Karpas-422 (cell line): ENCODE measurements at places on chromosomes 4 and X. TPM values are rescaled to one million over a fixed set of nuclear protein-coding genes. Genes with fewer than 3 reads are reported as not detected.

DNA sequence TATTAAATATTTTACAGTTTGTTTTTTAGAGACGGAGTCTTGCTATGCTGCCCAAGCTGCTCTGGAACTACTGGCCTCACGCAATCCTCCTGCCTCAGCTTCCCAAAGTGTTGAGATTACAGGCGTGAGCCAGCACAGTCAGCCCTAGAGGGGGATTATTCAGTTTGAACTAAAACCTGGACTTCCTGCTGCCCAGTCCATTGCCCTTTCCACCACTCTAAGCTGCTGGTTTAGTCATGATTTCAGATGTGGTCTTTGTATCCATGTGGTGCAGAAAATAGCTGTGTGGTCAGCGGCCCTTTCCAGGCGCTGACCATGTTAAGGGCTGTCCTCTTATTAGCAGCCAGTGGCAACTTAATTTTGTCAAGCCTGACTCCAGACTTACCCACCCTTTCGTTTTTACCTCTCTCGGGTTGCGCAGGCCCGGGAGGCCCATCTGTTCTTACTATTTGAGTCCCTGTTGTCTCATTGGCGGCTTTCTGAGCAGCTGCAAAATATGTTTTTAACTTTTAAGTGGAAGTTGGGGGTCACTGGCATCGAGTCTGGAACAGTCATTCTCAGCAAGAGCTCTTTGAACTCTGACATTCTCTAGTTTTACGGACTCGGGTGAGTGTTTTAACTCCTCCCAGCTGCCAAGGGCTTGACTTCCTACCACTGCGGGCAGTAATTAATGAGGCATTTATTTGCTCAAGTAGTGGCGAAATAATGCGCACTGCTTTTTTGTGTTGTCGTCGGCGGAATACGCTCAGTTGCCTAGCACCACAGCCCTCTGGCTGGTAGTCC lies 773 bp upstream of the VMA21 start:
- peak; percentile 52 for DNase-seq
- no peaks in the 10 kb centered on the region for H3K27me3 ChIP-seq
- no peak overlapping the region; the same call in 1 of the 2 replicates for H3K27ac ChIP-seq
- no peaks in the 10 kb centered on the region for H3K36me3 ChIP-seq

- peaks cover 33% of the 10 kb centered on the region for H3K4me1 ChIP-seq
- peaks cover 9% of the 10 kb centered on the region; the same call in 1 of the 2 replicates for H3K36me3 ChIP-seq
- peak; percentile 70 for DNase-seq
- H3K4me3 ChIP-seq = peak overlapping the region; percentile 86
- H3K27ac ChIP-seq = peak overlapping the region; percentile 89
Measured at GRCh38 chr4:55947912-55948725, 626 bp upstream of the CEP135 start.

DNA sequence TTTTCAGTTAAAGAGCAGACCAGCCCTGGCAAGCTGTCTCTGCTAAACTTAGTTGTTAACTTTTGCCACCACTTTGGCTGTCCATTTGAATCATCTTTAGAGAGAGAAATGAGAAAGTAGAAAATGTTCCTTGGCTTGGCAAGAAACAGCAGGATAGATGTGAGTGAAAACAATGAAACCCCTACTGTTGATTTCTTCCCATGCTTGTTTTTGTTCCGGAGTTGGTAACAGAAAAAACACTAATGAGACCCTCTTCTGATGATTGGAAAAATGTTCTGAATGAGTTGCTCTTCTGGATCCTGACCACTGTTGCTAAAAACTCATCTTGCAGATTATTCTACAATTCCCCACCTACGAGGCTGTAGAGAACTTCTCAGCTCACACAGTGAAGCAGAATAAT lies 203.3 kb downstream of the MAPK10 start:
- no peak for DNase-seq
- no peaks in the 10 kb centered on the region for H3K27me3 ChIP-seq
- peaks cover 38% of the 10 kb centered on the region for H3K36me3 ChIP-seq
- no peak overlapping the region for H3K4me3 ChIP-seq
- no peak overlapping the region for H3K27ac ChIP-seq

GRCh38 chrX:139924069-139924695 lies 8.7 kb downstream of the ATP11C start:
- H3K27me3 ChIP-seq = no peaks in the 10 kb centered on the region
- H3K27ac ChIP-seq = no peak overlapping the region
- H3K4me3 ChIP-seq = no peak overlapping the region
- H3K36me3 ChIP-seq = no peaks in the 10 kb centered on the region
- H3K4me1 ChIP-seq = peaks cover 2% of the 10 kb centered on the region
- DNase-seq = no peak

- no peaks in the 10 kb centered on the region for H3K27me3 ChIP-seq
- H3K4me1 ChIP-seq = peaks cover 6% of the 10 kb centered on the region; the same call in 1 of the 2 replicates
- no peaks in the 10 kb centered on the region for H3K36me3 ChIP-seq
Measured at GRCh38 chrX:131987252-131987651, 35.9 kb upstream of the STK26 start.

GRCh38 chrX:47458528-47458927 lies 24.5 kb downstream of the ZNF41 start:
- no peak for DNase-seq
- H3K27ac ChIP-seq = no peak overlapping the region
- H3K4me3 ChIP-seq = no peak overlapping the region
- H3K27me3 ChIP-seq = no peaks in the 10 kb centered on the region

- no peaks in the 10 kb centered on the region for H3K4me1 ChIP-seq
- H3K36me3 ChIP-seq = no peaks in the 10 kb centered on the region
- no peak for DNase-seq
- H3K27me3 ChIP-seq = no peaks in the 10 kb centered on the region
Measured at GRCh38 chr4:158043971-158044618, 128.7 kb downstream of the GASK1B start.

DNA sequence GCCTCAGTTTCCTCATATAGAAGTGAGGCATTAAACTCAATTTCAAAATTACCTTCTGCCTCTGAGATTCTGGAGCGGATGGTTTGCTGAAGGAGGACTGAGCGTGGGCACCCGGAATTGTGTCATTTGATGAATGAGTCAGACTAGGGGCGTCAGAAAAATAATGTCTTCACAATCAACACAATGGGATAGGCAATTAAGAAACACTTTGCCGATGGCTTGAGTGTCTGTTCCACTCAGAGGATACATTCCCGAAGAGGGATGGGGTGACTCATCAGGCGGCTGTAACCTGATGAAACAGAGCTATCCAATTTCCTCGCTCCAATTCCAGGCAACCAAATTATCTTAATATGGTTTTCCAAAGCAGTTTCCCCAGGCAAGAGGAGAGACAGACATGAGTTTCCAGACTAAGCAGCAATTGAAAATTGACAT lies 1.2 kb upstream of the CHRNA9 start:
- no peak overlapping the region for H3K4me3 ChIP-seq
- no peaks in the 10 kb centered on the region; the same call in 1 of the 2 replicates for H3K27me3 ChIP-seq
- no peaks in the 10 kb centered on the region for H3K36me3 ChIP-seq
- H3K4me1 ChIP-seq = no peaks in the 10 kb centered on the region
- no peak for DNase-seq
- no peak overlapping the region for H3K27ac ChIP-seq

DNA sequence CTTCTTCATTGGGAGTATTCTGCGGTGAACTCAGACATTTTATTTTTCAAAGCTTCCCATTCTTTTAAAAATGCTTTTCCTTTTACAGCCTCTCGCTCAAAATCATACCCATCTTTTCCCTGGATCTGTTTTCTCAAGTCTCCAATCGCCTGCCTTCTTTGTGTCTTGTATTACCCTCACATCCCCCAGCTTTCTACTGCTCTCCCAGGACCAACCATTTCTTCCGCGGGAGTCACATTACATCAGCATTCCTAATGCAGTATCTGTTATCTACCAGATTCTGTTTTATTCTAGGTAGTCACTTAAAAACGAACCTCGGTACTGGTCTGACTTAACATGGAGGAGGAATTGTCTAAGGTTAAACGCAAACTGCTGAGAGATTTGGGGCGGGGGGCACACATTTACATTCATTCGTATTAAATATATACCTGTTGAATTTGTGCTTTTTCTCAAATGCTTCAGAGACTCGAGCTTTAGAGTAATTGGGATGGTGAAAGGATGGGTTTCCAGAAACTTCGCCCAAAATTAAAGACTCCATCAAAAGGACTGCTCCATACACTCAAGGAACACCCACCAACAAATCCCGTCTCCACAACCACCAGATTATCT lies 493 bp upstream of the UCHL1 start:
- no peak overlapping the region for H3K27ac ChIP-seq
- H3K4me3 ChIP-seq = no peak overlapping the region
- H3K4me1 ChIP-seq = no peaks in the 10 kb centered on the region
- no peak for DNase-seq

DNA sequence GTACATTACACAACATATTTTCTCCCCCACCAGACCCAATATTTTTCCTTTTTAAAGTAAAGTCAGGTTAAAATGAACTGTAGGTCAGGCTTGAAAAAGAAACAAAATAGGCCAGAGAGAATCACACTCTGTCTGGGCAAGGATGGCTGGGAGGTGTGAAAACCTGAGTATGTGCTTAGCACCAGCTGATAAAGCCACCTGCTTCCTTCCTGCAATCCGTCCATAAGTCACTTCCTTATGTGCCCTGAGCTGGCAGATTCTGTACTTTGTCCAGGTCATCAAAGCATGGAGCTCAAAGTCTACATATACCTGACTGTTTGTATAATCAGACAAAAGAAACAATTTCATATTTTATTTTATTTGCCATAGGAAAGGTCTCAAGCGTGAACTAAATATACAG lies 37.7 kb downstream of the ANTXR2 start:
- no peaks in the 10 kb centered on the region for H3K27me3 ChIP-seq
- H3K27ac ChIP-seq = no peak overlapping the region
- no peak for DNase-seq
- no peak overlapping the region for H3K4me3 ChIP-seq
- H3K4me1 ChIP-seq = no peaks in the 10 kb centered on the region

DNA sequence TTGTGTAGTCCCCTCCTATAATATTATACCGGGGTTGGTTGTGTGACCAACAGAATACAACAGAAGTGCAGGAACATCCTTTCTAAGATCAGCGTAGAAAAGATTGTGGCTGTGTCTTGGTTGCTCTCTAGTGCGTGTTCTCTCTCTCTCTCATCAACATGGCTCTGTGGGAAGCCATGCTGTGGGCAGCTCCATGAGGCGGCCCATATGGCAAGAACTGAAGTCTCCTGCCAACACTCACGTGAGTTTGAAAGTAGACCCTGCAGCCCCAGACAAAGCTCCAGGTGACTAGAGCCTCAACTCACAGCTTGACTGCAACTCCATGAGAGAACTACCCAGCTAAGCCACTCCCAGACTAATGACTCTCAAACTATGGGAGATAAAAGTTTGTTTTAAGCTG lies 118.7 kb downstream of the TSPAN5 start:
- H3K4me3 ChIP-seq = no peak overlapping the region
- H3K27ac ChIP-seq = no peak overlapping the region
- H3K4me1 ChIP-seq = peaks cover 19% of the 10 kb centered on the region
- no peaks in the 10 kb centered on the region for H3K27me3 ChIP-seq
- H3K36me3 ChIP-seq = no peaks in the 10 kb centered on the region

- no peak for DNase-seq
- no peak overlapping the region for H3K4me3 ChIP-seq
- H3K36me3 ChIP-seq = peaks cover 4% of the 10 kb centered on the region; the same call in 1 of the 2 replicates
- no peaks in the 10 kb centered on the region for H3K27me3 ChIP-seq
- H3K27ac ChIP-seq = no peak overlapping the region
- H3K4me1 ChIP-seq = peaks cover 23% of the 10 kb centered on the region
Measured at GRCh38 chr4:2871466-2871865, 27.8 kb downstream of the ADD1 start.

DNA sequence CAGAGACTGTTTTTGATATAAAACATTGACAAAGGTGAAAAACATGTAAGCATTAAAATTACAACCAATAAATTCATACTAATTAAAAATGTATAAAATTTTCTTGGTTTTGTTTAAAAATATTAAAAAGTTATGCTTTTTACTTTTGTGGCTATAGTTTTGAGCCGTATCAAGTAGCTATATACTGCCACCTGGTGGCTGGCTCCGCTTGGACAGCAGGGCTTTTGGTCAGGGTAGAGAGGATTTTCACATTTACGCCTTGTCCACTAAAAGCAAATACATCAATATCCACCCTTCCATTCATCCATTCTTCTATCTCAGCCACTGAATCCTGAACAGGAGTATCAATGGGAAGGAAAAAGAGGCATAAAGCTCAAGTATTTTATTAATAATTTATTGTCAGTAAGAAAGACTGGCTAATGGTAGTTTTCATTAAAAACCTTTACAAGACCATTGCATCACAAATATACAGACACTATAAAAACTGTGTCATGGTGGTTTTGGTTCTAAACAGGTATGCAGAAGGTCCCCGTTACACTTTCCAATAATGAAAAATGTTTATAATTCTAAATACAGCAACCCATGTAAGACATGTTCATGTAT lies 32.1 kb upstream of the MTNR1A start:
- H3K27ac ChIP-seq = no peak overlapping the region
- no peaks in the 10 kb centered on the region for H3K36me3 ChIP-seq
- peak; percentile 65 for DNase-seq
- no peaks in the 10 kb centered on the region for H3K4me1 ChIP-seq
- H3K27me3 ChIP-seq = no peaks in the 10 kb centered on the region

DNA sequence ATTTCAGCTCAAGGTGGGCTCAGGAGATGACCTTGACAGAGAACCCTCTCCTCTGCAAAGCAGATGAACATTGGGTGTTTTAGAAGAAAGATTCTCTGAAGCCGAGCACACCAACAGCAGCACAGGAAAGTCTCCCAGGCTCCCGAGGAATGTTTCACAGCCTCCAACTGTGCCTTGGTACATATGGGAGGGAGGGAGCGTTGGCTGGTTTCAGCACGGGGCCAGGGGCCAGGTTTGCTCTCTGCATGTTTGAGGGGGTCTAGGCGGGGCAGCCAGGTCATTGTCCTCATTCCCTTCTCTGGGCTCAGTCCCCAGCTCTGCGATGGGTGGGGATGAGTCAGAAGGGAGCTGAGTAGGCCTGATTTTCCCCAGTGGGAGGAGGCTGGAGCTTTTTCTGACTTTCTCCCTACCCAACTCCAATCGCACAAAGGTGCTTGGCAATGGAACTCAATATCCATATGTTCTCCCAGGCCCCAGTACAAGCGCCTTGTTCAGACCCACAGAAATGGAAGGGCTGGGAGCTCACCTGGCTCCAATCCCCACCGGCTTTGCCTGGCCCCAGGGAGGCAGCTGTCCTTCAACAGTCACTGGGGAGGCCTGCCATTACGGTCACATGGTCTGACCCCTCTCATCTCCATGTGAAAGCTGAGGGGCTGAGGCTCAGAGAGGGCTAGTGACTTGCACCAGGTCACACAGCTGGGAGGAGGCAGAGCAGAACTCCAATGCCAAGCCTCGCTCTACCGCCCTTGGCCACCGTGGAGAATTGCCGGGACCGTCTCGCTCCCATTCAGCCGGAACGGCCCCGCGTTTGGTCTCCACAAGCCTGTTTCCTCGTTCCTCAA lies 108.4 kb upstream of the AFAP1 start:
- no peaks in the 10 kb centered on the region for H3K27me3 ChIP-seq
- DNase-seq = no peak
- H3K4me3 ChIP-seq = no peak overlapping the region
- no peaks in the 10 kb centered on the region for H3K36me3 ChIP-seq
- no peak overlapping the region for H3K27ac ChIP-seq

Gene CCNA2
- total RNA-seq = 37.0 and 46.8 TPM in 2 replicates

Gene FLNA
- total RNA-seq = 46.3 and 89.6 TPM in 2 replicates

Gene TMEM131L
- 28.0 and 54.8 TPM in 2 replicates for total RNA-seq

Gene INPP4B
- not detected in 2 replicates for total RNA-seq

Gene CSAG1
- not detected in 2 replicates for total RNA-seq

Gene SLC49A3
- total RNA-seq = not detected in 2 replicates

Gene CFAP99
- 0.67 TPM in 1 of 2 replicates, not detected in the other for total RNA-seq

Gene SPANXD
- not detected in 2 replicates for total RNA-seq

Gene HPSE
- 0.11 and 0.15 TPM in 2 replicates for total RNA-seq
